ENCODE measurements at places on chromosomes 13 and 19.

DNA sequence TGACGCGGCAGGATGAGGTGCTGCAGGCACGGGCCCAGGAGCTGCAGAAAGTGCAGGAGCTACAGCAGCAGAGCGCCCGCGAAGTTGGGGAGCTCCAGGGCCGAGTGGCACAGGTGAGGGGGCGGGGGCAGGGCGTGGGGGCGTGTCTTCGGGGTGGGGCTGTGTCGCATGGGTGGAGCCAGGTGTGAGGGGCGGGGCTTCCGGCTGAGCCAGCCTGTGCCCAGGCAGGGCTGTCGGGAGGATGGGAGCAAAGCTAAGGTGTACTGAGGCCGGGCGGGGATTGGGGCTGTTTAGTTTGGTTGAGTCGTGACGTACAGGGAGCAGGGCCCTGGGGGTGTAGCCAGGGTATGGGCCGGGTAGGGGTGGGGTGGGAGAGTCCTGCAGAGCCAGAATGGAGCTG is 62.3 kb downstream of the KCNC3 start:
- no peak for DNase-seq

GRCh38 chr13:60794751-60795150 is 397.7 kb downstream of the TDRD3 start:
- DNase-seq = no peak

DNA sequence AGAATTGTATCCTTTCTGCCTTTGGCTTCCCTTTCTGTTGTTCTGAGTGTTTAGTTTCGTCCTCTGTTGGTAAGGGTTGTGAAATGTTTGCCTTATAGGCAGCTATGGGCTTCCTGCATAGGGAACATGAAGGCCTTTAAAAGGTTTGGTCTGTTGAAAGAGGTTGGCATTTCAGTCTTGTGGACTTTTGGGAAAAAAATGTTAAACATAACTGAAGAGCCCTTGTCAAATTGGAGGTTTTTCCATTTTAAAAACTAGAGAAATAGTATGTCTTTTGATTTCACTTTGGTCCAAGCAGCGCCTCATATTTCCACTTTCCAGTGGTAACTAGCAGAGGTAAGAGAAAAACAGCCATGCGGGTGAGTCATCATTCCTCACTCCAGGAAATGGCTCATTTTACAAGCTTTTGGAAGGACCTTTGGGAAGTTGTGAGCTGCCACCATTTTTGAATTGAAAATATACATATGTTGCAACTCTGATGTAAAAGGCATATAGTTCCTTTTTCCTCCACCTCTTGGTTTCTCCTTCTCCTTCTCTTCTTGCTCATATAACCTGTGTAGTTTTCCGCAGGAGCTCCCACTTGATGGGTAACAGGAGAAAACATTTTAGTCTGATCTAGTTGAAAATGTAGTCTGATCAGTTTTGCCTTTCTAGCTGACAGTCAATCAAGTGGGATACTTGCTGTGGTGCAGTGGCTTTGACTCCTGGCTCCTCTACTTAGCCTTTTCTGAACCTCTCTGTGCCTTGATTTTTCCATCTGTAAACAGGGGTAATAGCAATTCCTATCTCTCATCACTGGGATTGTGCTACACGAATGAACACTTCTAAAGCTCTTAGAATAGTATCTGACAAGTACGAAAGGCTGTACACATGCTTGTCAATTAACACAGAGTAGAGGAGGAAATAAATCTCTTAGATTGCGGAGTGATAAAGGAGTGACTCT is 23.0 kb downstream of the GPC6 start:
- DNase-seq = no peak

DNA sequence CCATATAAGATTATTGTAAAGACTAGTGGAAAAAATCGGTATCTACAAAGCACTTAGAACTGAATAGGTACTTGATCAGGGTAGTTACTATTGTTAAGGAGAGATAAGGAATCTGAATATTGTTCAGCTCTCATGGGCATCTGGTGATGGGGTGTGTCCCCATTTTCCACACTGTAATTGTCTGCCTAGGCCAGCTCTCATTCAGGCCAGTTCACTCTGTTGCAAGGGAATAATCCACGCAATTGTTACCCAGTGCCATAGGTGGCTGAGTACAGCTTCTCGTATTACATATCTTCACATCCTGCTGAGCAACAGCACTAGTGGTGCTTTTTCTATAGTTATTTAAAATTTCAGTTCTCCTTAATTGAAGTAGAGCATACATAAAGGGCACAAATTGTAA is 45.6 kb upstream of the C13orf42 start:
- no peak for DNase-seq

GRCh38 chr13:94435604-94436226 is 43.8 kb downstream of the DCT start:
- DNase-seq = peak; percentile 40

DNA sequence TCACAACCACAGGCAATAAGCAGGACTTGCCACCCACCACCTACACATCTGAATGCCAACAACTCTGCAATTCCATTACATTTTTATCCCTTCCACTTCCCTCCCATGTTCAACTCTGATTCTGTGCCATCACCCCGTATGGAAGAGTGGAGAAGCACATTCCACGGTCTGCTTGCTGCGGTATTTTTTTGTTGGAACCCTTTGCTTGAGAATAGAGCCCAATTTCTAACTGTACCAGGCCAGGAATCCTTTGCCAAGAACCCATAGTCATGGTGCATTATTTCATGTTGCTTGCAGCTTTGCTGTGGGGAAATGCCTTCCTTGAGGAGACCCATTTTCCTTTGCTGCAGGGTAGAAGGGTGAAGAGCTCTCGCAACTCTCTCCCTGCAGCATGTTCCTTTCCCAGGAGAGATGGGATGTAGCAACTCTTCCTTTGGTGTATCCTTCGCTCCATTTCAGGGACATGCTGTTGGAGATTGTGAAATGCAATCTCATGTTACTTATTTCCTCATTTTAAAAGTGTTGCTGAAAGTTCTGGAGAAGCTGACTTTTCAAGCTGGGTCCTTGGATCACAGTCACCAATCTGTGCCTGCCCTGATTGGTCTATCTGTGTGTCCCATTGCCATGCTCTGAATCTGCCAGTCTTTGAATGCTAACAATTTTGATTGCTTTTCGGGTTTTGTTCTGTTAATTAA is 69.8 kb upstream of the STARD13 start:
- DNase-seq = no peak

DNA sequence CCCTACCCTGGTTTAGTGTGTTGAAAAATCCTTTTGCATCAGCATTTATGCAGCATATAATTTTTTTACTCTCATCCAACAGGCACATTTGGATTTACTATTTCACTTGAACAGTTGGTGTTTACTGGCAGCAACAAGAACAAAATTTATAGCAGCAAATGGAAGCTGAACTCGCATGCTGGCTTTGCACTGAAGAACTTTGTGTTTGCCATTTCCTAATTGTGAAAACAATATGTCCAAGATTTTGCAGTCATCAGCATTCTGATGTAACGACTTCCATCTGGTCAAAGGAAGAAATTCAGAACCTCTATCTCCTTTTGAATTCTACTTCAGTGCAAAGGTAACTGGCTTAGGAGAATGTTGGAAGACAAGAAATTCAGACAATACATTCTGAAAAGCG is 131.0 kb downstream of the DLEU7 start:
- DNase-seq = no peak

- peak; percentile 46 for DNase-seq
Measured at GRCh38 chr19:12766051-12766521, 9.3 kb downstream of the HOOK2 start.

DNA sequence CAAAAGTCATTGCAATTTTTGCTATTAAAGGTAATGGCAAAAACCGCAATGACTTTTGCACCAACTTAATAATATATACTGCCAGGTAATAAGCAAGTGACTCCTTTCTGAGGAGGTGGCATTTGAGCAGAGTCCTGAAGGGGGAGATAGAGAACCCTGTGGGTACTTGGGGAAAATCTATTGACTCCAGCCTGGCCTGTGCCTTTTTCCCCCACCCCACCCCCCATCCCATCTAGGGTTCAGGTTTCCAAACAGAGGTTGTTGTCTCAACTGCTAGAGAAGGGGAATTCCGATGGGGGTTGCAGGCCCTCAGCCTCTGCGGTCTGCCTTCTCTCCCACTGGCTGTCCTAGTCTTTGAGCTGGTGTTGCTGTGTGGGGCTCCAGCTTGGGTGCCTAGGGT is 11.5 kb downstream of the S1PR2 start:
- no peak for DNase-seq

DNA sequence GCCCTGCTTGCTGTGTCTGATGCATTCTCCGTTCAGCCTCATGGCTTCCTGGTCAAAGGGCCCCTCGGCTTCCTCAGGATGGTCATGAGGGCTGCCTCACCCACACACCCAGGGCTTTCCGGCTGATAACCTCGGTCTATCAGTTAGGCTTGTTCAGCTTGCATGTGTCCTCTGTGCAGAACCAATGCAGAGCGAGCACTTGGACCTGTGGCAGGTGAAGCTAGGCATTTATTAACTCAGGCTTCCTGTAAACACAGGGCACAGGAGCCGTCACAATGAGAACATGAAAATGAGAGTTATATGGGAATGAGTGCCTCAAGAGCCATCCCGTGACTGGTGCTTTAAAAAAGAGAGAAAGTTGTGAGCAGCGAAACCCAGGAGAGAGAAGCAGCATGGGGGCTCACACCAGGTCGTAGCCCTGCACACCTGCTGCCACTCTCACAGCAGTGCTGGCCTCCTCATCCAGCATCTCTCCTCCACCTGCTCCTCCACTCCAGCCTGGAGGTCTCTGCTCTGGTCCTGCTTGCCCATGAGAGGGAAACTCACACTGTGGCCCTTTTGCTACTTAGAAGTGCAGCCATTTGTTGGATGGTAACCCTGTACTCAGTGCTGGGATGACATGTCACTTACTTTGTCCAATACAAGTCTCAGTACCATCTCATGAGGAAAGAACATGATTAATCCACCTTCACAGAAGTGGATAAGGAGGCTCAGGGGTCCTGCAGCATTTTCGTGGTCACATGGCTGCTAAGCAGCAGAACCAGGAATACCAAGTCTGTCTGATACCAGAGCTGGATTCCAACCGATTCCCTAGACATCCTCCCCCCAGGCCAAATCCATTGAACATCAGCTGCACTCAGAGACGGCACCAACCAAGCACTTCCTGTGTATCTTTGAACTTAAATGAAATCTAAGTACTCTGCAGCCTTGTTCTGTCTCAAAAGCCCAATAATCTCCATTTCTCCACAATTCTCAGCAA is 50.5 kb upstream of the IRS2 start:
- DNase-seq = no peak

DNA sequence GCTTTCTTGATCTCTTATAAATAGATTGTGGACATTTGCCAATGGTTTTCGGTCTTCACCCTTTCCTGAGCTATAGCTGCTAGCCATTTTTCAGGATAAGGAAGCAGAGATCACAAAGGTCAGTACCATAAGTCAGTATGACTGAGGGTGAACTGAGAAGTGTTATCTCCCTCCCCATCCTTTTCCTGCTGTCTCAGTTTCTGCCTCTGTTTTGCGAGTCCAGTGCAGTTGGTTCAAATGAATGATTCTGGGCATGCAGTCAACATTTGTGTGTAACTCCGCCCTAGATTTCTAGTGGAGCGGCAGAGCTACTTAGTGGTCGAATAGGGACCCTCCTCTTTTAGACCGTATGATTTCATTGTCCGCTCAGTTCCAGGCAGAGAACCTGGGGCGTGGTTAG is 460.8 kb upstream of the ARGLU1 start:
- no peak for DNase-seq

DNA sequence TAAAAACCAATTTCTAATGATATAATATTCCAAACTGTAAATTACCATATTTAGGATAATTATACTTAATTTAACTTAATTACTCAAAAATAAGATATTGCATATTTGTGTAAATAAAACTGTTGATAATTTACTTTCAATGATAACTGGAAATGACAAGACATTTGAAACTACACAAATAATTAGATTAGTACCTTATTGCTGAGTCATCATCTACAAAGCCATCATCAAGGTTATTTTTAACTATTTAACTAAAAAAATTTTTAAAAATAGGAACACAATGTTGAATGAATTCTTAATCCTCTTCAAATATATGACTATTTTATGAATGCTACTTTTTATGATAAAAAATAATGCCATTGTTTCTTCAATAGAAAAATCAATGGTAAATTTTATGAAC is 364.3 kb downstream of the SLITRK6 start:
- DNase-seq = no peak

- DNase-seq = no peak
Measured at GRCh38 chr13:37597477-37598025, 1.0 kb downstream of the POSTN start.

DNA sequence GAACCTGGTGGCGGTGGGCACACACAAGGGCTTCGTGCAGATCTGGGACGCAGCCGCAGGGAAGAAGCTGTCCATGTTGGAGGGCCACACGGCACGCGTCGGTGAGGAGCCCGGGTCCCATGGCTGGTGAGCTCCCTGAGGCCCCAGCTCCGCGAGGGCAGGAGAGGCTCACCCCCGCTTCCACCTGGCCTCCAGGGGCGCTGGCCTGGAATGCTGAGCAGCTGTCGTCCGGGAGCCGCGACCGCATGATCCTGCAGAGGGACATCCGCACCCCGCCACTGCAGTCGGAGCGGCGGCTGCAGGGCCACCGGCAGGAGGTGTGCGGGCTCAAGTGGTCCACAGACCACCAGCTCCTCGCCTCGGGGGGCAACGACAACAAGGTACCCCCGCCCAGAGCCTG is 7.3 kb upstream of the TEKTIP1 start:
- DNase-seq = no peak

GRCh38 chr13:113623491-113624234 is 34.3 kb downstream of the ATP4B start:
- no peak for DNase-seq

GRCh38 chr13:36986462-36987240 is 12.5 kb downstream of the ALG5 start:
- DNase-seq = no peak

DNA sequence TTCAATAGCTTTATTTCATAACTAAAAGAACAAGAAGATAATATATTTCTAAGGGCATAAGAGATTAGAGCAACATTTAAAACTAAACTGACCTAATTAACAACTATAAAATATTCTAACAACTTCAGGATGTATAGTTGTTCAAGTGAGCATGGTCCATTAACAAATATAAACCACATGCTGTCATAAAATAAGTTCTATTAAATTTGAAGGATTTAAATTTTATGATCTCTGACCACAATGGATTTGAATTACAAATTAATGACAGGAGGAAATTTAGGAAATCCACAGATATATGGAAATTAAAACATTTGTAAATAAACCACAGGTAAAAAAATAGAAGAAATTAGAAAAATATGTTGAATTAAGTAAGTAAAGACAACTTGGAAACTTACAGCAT is 196.5 kb upstream of the PCDH20 start:
- no peak for DNase-seq

DNA sequence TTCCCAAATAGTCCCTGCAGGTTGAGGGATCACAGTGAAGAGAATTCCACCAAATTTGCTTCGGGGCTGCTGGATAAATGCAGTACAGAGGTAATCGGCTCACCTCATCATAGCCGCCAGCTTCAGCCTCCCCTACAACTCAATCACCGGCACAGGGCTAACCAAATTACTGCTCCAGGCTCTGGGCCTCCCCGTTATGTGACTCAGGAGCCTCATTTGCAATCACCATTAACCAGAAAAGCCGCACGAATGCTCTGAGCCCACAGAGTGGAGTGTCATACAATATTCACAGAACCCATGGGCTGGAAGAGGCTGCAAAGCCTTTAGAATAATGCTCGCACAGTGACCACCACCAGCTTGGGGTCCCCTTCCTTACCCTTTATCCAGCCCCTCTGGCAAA is 4.9 kb downstream of the SIAH3 start:
- DNase-seq = no peak

Measured in NCI-H187 (cell line).